Stimulated activated CD4-positive, alpha-beta T cell treated with anti-CD3 and anti-CD28 coated beads, Interleukin-12 subunit alpha, Interleukin-12 subunit beta, amount 100 ng/mL, for 24 hours (primary cell): ENCODE measurements at places on chromosomes 6 and 20.

DNA sequence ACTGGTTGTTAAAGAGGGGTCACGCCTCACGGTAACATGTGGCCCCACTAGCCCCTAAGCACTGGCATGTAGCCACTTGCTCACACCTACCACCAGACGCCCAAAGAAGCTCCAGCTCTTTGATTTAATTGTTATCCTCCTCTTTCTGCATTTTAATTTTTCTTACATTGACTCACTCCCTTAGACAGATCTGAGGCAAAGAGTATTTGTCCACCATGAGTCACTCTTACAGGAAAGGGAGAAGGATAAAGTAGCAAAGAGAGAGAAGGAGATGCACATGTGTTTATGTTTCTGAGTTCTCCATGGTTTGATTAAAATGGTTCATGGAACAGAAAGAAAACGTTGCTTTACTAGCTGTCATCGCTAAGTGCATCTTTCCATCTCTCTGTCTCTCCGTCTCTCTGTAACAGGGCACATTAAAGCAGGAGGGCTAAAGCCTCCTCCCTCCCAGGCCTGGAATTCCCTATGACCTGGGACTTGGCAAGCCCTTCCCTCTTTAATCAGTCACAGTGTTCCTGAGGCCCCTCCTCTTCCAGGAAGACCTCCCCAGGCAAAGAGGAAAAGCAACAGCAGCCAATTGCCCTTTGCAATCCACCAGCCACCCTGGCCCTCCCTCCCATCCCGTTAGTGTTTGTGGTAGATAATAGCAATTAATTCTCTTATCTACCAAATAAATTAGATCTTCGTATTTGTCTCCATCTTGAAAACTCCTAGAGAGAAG lies 112.8 kb upstream of the TSHZ2 start:
- no peak for DNase-seq

GRCh38 chr6:39428152-39428551 lies 105.7 kb upstream of the KCNK16 start:
- DNase-seq, result no peak

GRCh38 chr20:23103284-23104018 lies 17.3 kb upstream of the CD93 start:
- no peak for DNase-seq

GRCh38 chr20:24289737-24290481 lies 179.5 kb upstream of the SYNDIG1 start:
- no peak for DNase-seq

GRCh38 chr6:110826236-110827129 lies 11.2 kb upstream of the CDK19 start:
- DNase-seq, result no peak

- no peak for DNase-seq
Measured at GRCh38 chr6:111444794-111445193, 38.2 kb downstream of the REV3L start.

DNA sequence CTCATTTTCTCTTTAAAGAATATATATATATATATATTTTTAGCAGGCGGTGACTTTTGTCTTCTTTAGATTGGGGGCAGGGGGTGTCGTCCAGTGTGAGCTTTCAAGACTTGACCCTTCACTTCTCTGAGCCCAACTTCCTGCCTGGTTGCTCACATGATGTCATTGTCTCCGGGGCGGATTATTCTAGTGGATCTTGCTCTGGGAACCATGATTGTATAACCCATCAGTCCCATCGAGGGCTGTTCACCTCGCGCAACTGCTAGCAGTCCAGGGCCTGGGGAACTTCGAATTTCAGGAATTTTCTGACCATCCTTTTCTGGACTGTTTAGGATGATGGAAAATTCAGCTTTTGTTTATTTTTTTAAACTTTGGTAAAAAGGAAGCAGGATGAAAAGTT lies 1.0 kb downstream of the IGF2R start:
- no peak for DNase-seq
